Stimulated activated CD4-positive, alpha-beta T cell treated with anti-CD3 and anti-CD28 coated beads, Interleukin-12 subunit alpha, Interleukin-12 subunit beta, amount 100 ng/mL, for 4 hours (primary cell): ENCODE measurements at places on chromosomes 7 and 10.
A peak's percentile ranks its signal among the peaks of the same experiment; 100 is the strongest.

GRCh38 chr7:112411186-112411795 is 39.0 kb upstream of the IFRD1 start:
- no peak for DNase-seq

GRCh38 chr10:8130973-8131911 is 76.8 kb downstream of the GATA3 start:
- DNase-seq: no peak

- no peak for DNase-seq
Measured at GRCh38 chr10:117391436-117392205, 16.4 kb upstream of the PDZD8 start.

DNA sequence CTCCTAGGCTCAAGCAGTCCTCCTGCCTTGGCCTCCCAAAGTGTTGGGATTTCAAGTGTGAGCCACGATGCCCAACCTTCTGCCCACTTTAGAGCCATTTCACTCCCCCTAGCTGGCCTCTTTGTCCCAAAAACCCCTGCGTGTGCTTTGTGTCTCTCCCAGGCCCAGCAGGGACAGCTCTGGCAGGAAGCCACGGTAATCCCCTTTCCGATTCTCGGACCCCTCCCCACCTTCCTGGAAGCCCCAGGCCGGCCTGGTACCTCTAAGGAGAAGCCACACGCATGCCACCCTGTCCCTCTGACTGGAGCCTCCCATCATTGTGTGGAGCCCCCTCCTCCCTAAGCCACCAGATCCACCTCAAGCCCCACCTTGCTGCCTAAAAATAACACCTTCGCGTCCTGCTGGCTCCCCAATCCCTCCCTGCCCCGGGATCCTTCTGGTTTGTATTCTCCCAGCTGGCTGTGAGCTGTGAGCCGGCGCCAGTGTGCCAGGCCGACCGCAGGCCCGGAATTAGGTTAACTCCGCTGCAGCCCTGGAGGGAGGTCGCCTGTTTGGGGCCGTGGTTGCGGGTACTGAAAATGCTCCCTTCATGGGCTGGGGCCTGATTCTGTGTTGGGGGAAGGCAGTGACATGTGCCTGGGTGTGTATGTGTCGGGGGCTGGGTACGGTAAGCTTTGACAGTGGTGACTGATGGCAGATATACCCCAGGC is 16.4 kb upstream of the SRRM3 start:
- DNase-seq: no peak

DNA sequence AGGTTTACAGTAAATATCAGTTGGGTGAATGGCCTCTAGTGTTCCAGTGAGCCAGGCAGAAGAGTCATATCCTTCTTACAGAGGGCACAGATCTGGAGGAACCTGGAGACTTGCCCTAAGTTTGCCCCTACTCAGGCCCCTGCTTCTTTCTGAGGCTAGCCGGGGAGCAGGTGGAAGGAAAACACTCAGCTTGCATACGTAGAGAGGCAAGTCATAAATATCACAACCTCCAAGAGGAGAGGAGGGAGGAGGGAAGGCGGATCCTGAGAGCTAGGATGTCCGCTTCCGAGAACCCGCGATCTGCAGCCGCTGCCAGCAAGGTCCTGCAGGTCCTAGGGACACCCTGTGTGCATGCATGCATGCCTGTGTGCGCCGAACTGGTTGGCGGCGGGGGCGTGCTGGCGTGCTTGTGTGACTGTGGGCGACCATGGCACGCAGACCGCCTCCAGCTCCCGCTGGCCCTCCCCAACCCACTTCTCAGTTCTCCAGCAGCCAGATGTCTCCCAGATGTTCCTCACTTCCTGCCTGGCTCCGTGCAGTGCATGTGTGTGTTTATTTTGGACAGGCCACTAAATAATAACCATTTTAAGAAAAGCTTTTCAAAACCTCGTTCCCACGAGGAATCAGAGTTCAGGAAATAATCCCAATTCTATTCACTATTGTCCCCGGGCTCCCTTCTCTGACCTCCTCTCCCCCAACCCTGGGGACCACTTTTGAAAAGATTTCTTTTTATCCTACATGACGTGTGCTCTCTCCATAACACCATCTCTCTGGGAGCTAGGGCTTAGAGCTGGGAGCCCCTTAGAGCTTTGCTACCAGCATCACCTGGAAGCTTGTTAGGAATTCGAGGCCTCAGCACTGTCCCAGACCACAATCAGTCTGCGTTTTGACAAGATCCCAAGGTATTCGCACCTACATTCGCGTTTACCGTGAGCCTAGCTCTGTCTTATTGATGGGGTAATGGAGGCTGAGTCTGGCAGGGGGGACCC is 32.4 kb downstream of the UNC5B start:
- DNase-seq: no peak

GRCh38 chr7:15527648-15528047 is 34.2 kb downstream of the AGMO start:
- no peak for DNase-seq

GRCh38 chr7:128915271-128915819 is 4.8 kb upstream of the KCP start:
- no peak for DNase-seq

GRCh38 chr10:11448545-11449244 is 162.8 kb downstream of the USP6NL start:
- DNase-seq: no peak

GRCh38 chr10:132448248-132448731 is 51.3 kb downstream of the PWWP2B start:
- DNase-seq: peak; percentile 41

DNA sequence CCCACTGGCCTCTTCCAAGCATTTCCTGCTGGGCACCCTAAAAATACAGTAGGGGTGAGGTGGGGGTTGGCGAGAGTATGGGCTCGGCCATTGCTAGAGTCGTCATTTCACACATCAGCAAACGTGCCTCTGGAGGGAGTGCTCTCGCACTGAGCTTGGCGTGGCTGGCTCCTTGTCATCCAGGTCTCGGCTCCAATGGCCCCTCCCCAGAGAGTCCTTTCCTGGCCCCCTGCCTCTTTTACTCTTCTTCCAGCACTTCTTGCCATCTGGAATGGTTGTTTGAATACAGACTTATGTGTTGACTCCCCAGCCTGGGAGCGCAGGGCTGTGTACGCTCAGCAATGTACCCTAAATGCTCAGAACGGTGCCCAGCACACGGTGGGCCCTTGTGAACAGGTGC is 18.8 kb downstream of the UNC5B start:
- DNase-seq: no peak

DNA sequence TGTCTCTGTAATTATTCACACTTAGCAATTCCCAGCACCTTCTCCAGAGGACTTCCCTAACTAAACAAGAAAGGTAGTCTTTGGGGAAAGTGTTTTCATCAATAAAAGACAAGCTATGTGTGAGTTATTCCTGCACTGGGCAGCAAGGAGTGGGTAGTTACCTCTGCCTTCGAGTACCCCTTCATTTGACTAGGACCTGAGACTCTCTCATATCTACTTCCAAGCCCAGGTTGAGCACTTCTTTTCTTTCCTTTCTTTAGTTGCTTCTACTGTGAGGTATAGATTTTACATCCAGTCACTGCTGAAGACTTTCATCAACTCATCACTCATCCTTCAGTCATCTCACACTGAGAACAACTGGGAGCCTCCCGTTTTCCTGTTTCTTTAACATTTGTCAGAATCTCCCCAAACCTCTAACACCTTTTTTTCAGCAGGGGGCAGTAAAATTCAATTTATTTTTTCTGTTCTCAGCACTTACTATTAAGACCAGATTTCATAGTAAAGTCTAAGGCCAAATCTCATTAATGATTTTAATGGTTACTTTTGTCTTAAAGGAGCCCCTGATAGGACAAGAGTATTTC is 80.1 kb upstream of the PRSS1 start:
- no peak for DNase-seq

GRCh38 chr10:126846959-126847358 is 58.3 kb upstream of the DOCK1 start:
- no peak for DNase-seq

DNA sequence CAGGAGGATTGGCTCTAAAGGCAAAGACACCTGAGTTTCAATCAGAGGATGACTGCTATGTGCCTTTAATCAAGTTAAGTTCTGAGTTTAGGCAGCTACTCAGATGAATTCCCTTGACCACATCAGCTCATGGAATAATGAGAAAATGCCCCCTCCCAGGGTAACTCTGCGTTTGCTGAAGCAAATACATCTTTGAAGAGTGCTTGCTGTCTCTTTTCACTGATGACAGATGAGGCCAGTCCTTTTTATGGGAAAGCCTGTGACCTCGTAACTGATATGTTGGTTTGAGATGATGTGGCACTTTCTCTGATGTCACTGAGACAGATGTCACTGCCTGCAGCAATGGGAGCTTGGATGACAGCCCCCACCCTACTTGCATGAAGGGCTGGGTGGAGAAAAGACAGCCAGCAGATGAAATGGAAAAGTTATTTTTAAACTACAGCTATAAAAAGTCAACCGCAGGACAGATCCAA is 43.7 kb upstream of the DGKI start:
- no peak for DNase-seq

GRCh38 chr7:39811161-39811614 is 138.9 kb upstream of the CDK13 start:
- no peak for DNase-seq

- DNase-seq: no peak
Measured at GRCh38 chr7:158033196-158033595, 554.4 kb downstream of the PTPRN2 start.

- DNase-seq: no peak
Measured at GRCh38 chr10:124092860-124093773, at the start of gene CHST15. Gene CHST15 (minus strand): TSS chr10:124093598. CDS start chr10:124046212, 47,386 bp downstream.

GRCh38 chr10:21919906-21920305 is 83.6 kb downstream of the DNAJC1 start:
- no peak for DNase-seq

GRCh38 chr7:94510582-94511496 is 1.2 kb downstream of the CASD1 start:
- DNase-seq: peak; percentile 12

DNA sequence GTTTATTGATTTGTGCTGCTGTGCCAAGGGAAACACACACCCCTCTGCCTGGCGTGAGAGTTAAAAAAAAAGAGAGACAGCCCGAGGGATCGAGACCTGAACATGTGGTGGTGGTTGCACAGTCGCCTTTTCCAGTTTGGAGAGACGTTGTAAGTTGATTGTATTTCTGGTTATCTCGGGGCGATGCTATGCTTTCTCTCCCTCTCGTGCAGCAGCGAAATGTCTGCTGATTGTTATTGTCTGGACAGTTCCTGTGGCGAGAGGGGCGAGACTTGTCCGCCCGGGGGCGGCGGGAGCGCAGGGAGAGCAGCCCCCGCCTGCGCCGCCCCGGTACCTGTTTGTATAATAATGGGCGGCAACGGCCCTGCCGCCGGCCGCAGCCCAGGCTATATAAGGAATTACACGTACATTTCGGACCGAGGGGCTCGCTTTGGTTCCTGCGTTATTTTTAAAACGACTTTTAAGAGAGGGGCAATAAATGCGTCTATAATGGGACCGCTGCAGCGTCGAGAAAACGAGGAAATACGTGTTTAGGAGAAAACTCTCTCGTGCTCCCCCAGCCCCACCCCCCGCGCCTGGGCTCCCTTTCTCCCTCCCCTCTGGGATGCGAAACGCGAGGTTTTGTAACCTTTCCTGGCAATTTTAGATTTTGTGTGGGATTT is 1.7 kb downstream of the ZEB1 start:
- peak; percentile 11 for DNase-seq

DNA sequence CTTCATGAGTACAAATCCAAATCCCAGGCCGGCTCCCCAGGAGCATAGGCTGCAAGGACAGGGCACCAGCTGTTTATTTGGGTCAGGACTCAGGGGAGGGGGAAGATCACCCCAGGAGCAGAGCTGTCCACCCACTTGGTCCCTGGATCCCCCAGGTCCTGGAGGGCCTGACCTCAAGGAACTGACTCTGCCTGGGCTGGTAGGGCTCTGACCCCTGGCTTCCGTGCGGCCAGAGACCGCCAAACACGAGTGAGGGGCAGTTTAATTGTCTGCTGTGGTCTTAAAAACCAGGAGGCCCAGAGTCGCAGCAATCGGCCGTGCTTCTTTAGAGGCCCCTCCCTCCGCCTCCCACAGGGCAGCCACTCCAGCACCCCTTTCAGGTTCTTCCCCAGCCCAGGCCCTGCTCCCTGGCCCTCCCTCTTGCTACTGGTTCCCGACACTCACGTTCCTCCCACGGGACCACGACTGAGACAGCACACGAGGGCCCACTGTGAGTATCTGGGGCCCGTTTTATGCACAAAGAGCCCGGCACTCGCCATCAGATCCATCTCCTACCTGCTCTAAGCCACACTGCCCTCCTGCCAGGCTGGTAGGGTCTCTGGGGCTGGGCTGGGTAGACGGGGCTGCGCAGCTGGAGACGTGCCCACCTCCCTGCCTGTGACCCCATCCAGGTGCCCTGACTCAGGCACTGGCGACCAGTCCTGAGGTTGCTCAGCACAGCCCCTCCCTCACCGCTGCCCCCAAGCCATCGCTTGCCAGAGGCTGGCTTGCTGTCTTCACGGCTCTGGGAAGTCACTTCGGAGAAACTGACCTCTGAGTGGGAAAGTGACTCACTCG is 30.0 kb upstream of the CFAP46 start:
- no peak for DNase-seq

DNA sequence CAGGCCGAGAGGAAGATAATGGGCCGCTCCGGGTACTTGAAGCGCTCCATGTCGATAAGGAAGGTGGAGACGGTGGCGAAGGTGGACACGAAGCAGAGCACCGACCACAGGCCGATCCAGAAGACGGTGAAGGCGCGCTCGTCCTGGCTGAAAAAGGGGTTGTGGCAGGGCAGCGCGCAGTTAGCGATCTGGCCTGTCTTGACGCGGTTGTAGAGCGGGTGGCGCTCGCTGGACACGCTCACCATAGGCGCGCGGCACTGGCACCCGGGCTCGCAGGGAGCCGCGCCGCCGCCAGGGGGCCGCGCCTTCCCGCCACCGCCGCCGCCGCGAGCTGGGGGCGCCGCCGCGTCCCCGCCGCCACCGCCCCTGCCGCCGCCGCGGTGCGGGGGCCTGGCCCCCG is 1.6 kb downstream of the FZD8 start:
- peak; percentile 46 for DNase-seq

DNA sequence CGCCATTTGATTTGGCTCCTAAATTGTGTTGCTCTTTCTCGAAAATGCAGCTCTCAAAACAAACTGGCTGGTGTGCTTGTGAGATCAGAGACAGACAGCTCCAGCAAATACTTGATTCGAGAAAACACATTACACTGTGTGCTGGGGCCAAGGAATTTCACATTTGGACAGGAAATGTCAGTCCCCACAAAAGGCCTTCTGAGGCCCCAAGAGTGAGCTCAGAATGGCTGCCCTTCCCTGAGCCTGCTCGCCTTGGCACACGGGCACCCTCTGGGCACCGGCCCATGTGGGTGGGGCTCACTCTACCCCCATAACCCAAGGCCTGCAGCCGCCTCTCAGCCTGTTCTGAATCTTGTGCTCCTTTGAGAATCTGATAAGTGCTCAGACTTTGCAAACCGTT is 13.9 kb upstream of the HSPA12A start:
- DNase-seq: no peak

- no peak for DNase-seq
Measured at GRCh38 chr7:53191836-53192443, 156.5 kb downstream of the POM121L12 start.

GRCh38 chr7:142873281-142873784 is 12.2 kb downstream of the TRPV6 start:
- no peak for DNase-seq

GRCh38 chr7:14341200-14341775 is 351.8 kb upstream of the ETV1 start:
- no peak for DNase-seq

GRCh38 chr7:113710310-113711096 is 208.3 kb downstream of the PPP1R3A start:
- DNase-seq: no peak

GRCh38 chr7:17523813-17524739 is 225.6 kb downstream of the AHR start:
- DNase-seq: no peak

- DNase-seq: no peak
Measured at GRCh38 chr7:108296911-108297310, 159.3 kb downstream of the NRCAM start.
